ENCODE measurements at places on chromosomes 6 and 20.
A peak's percentile ranks its signal among the peaks of the same experiment; 100 is the strongest.

GRCh38 chr6:155678361-155678760, 222.7 kb upstream of the NOX3 start:
- DNase-seq = no peak

GRCh38 chr20:37277253-37277593, 12.2 kb upstream of the MANBAL start:
- DNase-seq = no peak

- DNase-seq = no peak
Measured at GRCh38 chr20:62696989-62697388, 11.6 kb upstream of the NTSR1 start.

- peak; percentile 66 for DNase-seq
Measured at GRCh38 chr6:31945507-31946369, at the start of gene CFB. CFB (plus strand) TSS chr6:31946095; CDS start chr6:31946222, 127 bp downstream.

- no peak for DNase-seq
Measured at GRCh38 chr6:144654506-144654905, 369.4 kb downstream of the UTRN start.

DNA sequence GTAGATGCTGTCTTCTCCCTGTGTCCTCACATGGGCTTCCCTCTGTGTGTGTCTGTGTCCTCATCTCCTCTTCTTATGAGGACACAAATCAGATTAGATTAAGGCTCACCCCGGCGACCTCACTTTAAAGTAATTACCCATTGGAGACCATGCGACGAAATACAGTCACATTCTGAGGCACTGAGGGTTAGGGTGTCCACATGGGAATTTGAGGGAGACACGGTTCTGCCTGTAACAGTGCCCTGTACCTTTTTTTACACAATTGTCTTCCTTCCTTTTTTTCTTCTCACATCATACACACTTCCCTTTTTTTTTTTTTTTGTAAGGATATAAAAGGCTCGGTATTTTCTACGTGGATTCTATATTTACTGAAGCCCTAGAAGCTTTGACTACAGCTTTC, 48.9 kb downstream of the DEK start:
- DNase-seq = no peak

DNA sequence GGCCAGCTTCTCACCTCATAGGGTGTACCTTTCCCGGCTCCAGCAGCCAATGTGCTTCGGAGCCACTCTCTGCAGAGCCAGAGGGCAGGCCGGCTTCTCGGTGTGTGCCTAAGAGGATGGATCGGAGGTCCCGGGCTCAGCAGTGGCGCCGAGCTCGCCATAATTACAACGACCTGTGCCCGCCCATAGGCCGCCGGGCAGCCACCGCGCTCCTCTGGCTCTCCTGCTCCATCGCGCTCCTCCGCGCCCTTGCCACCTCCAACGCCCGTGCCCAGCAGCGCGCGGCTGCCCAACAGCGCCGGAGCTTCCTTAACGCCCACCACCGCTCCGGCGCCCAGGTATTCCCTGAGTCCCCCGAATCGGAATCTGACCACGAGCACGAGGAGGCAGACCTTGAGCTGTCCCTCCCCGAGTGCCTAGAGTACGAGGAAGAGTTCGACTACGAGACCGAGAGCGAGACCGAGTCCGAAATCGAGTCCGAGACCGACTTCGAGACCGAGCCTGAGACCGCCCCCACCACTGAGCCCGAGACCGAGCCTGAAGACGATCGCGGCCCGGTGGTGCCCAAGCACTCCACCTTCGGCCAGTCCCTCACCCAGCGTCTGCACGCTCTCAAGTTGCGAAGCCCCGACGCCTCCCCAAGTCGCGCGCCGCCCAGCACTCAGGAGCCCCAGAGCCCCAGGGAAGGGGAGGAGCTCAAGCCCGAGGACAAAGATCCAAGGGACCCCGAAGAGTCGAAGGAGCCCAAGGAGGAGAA, 10.5 kb downstream of the GNAS-AS1 start:
- no peak for DNase-seq

GRCh38 chr6:145738265-145738664, 2.9 kb upstream of the EPM2A start:
- DNase-seq = no peak

- DNase-seq = peak; percentile 3
Measured at GRCh38 chr20:44324343-44324742, 12.5 kb upstream of the R3HDML start.

DNA sequence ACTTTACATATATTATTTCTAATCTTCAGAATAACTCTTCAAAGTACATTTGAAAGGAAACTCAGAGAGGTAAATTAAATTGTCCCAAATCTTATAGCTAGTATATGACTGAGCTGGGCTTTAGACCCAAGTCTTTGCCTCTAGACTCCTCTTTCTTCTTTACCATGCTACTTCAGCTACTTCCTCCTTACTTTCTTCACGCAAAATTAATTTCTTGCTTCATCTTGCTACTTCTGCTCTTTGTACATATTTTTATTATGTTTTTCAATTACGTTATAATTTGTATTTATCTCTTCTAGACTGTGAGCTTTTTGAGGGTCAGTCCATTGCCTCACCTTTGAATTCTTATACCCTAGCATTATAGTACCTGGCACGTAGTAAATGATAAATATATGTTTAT, 5.3 kb downstream of the TMEM170B start:
- no peak for DNase-seq

GRCh38 chr6:96017070-96017359, 1.2 kb downstream of the FUT9 start:
- DNase-seq = no peak

GRCh38 chr6:31575335-31575901, at the start of gene TNF:
TNF (plus strand) TSS chr6:31575565; CDS start chr6:31575742, 177 bp downstream.
- DNase-seq = no peak

- no peak for DNase-seq
Measured at GRCh38 chr6:156877126-156877863, 100.1 kb downstream of the ARID1B start.

DNA sequence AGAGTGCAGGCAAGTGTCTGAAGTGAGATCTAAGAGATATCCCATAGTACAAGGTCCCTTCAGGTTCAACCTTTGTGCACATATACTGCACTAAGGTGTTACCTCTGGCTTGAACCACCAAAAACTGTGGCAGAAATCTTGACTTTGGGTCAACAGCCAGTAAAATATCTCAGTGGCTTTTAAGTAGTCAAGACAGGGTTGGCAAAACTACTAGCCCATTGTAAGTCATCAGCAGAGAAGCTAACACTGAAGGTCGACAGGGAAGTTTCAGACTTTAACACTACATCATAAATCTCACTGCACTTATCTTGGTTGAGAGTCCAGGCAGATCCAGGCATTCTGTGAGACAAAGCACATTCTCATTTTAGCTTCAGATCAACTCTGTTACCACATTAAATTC, 1684.7 kb downstream of the HACE1 start:
- DNase-seq = no peak

DNA sequence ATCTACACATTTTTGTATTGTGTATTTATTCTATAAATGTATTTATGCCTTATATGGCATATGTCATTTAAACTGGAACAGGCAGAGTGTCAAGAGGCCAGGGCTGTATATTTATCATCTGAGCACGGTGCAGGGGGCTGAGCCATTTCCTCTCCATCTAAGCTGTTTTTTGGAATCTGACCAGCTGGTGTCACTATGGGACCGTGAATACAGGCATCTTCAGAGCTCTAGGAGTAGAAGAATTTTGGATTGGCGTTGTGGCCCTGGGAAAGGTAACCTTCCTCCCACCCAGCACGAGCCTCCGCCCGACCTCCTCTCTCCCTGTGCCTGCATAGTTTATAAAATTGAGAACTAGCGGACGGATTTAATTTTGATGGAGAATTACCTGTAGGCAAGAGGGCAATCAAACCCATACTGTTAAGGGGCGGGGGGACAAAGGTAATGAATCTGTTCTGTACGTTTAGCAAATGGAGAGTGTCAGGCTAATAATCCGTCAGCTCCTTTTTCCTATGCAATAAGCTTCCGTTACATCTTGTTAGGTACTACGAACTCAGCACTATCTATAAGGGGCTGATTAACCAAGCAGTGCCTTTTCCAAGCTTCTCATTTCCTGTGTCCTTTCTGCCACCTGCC, 29.0 kb upstream of the EEF1E1 start:
- DNase-seq = peak; percentile 73

- no peak for DNase-seq
Measured at GRCh38 chr20:47648943-47649342, 136.3 kb downstream of the SULF2 start.

GRCh38 chr20:11018668-11019170, 344.9 kb upstream of the JAG1 start:
- no peak for DNase-seq

DNA sequence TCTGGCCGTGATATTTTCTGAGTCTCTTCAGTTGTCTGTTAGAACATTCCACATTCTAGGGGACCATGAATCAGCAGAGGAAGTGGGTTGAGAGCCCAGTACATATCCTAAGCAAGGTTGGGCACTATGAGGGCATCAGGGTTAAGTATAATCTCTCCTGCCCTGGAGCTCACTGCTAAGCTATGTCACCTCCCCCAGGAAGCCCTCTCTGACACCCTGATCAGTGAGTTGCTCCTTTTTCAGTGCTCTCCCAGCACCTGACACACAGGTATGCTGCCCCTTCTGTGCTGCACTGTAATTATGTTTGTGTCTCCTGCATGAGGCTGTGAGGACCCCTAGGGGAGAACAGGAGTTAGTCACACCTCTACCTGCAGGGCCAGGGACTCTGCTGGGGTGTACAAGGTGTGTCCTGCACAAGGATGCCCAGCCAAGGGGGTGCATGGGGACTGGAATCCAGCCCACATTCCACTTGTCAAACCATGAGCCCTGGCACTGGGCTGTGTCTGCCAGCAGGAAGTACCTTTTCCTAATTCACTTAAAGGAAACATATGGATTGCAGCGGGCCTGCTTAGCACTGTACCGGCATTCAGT, 3.9 kb downstream of the RAB44 start:
- DNase-seq = no peak

DNA sequence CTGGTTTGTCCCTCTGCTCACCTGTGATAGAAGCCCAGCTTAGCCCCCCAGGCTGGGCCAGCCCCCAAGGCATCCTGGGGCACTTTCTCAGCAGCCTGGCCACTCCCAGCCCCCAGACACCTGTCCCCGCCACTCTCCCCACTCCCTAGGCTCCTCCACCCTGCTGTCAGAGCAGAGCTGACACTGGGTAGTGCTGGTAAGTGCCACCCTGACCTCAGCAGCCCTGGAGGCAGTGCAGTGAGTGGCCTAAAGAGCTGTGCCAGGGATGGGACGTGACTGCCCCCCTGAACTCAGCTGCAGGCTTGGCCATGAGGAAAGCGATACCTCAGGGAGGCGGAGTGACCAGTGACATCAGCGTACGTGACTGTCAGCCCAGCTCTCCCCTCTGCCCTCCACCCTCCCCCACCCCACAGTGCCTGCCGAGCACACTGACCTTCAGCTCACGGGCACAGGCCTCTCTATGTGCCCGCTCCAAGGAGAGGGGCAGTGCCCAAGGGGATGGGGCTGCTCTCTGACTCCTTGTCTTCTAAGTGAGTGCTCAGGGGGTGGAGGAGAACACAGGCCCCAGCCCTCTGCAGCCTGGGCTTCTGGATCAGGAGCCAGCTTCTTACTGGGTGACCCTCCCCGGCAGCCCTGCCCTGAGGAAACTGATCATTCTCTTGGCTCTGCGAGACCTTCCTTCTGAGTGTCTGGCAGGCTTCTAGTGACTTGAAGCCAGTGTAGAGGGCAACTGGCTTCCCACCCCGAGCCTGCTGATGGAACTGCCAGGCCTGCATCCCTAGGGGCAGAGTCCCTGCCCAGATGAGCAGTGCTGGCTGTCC, 172.7 kb downstream of the MRPL14 start:
- DNase-seq = no peak

DNA sequence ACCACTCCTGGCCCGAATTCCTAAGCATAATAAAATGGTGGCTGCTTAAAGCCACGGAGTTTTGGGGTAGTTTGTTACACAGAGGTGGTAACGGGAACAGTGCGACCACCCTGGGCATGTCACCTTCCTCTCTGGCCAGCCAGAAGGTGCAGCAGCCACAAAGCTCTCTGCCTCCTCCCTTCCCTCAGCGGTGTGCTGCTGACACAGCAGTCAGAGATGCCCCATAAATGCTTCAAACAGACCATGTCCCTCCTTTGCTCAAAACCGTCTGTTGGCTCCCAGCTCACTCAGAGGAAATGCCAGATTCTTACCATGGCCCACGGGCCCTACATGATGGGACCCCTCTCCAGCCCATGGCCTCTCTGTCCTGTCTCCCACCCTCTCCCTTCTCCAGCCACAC, 12.1 kb upstream of the TCF15 start:
- no peak for DNase-seq

- peak; percentile 93 for DNase-seq
Measured at GRCh38 chr6:168035098-168035660, 37.7 kb downstream of the KIF25 start.

- DNase-seq = no peak
Measured at GRCh38 chr20:12984863-12985262, 23.9 kb upstream of the SPTLC3 start.

DNA sequence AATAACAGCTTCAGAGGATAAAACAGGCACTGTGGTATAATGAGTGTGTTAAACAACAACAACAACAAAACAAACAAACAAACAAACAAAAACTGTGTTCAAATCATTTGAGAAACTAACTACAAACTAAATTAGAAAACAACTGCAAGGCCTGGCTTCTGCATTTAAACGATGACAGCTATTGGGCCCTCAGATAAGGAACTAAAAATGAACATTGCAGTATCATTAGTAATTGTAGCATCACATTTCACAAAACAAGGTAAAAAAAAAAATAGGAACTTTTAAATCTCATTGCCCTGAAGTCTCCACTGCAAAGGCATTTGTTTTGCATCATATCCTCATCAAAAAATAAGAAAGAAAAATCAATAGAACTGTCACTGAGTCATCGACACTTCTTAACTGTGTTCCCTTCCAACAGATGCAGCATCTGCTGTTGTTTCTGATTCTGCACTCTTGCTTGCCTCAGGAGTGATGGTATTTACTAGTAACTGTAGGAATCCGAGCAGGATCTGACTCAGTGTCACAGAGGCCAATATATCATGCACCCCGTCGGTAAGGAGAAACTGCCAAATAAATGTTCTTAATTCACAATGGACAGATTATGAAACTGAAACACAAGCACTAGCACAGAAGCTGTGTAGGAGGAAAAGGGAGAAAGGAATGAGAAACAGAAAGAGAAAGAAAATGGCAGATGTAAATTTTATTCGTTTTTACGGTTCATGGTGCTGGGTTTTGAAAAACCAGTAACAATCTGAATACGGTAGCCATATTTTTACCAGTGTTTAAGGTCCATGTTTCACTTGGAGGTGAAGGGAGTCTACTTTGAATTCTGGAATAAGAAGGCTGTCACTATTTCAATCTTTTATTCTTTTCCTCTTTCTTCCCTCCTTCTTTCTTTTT, 365.7 kb upstream of the EPHA7 start:
- DNase-seq = peak; percentile 87

DNA sequence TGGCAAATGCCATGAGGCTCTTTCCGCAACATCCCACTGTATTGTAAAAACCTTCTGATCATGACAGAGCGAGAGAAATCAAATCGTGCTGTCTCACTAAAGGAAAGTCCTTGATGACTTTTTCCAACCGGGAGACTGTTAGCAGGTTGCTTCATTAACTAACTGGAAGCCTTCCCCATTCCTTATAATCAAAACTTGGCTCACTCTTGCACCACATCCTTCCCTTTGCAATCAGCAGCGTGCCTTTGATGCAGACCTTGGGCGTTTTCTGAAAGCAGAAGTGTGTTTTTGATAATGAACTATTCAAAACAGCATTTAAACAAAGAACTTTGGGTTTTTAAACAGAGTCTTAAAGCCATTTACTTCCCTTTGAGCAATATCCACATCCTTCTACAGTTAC, 96.2 kb upstream of the CNR1 start:
- no peak for DNase-seq

- DNase-seq = no peak
Measured at GRCh38 chr6:53608396-53608795, 57.2 kb downstream of the KLHL31 start.
